ENCODE measurements at places on chromosomes 1 and 21.

DNA sequence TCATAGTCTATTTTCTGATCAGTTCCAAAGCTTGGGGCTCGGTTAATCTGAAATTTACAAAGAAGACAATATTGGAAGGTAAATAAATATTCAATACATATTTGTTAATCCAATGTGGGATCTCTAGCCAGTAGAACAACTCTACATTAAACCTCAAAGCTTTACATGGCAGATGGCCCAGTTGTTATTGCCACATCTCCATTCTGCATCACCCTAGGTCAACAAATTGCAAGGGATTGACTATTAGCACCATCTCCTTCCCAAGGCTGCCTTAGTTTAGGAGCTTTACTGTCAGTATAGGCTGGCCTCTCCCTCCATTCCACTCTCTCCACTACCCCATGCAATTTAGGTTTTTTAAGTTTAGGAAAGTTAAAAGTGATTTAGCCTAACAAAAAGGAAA, 69.7 kb downstream of the TTLL7 start:
- DNase-seq: no peak

- DNase-seq: no peak
Observed at GRCh38 chr1:240575981-240576662, 35.8 kb downstream of the GREM2 start.

DNA sequence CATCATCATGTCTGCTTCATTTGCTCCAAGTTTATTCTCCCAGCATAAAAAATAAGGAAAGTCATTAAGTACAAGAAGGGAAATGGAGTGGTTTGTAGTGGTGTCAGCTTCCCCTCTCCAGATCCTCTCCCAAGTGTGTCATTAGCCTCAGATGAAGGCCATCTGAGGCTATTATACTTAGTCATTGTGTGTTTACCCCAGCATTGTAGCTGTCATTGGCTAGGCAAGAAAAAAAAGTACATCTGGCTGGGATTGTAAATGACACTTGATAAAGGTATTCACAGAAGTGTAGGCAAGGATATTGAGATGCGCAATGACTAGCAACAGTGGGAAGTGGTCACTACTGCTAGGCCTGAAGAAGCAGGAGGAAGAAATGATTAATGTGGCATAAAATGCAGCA, 316.9 kb upstream of the SGIP1 start:
- no peak for DNase-seq

- no peak for DNase-seq
Observed at GRCh38 chr1:177646757-177647730, 322.8 kb downstream of the SEC16B start.

GRCh38 chr1:6443339-6444115, 19.0 kb downstream of the ESPN start:
- no peak for DNase-seq

Data from NCI-H774 (cell line).